ENCODE measurements at places on chromosomes 1 and 21.

DNA sequence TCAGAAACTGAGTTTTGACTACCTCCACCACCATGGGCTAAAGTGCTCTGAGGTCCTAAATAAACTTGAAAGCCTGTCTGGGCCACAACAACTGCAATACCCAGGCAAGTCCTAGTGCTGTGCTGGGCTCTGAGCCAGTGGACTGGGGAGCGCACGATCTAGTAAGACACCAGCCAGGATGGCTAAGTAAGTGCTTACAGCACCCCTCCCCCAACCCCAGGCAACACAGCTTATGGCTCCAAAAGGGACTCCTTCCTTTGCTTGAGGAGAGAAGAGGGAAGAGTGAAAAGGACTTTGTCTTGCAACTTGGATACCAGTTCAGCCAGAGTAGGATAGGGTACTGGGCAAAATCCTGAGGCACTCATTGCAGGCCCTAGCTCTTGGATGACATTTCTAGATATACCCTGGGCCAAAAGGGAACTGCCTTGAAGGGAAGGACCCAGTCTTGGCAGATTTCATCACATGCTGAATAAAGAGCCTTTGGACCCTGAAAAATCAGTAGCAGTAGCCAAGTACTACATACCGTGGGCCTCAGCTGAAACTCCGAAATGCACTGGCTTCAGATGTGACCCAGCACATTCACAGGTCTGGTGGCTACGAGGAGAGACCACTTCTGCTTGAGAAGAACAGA lies 1.6 kb downstream of the C1orf105 start:
- no peak for DNase-seq

- DNase-seq, result no peak
These were observed 64.8 kb upstream of the GNG4 start for GRCh38 chr1:235714205-235714897.

DNA sequence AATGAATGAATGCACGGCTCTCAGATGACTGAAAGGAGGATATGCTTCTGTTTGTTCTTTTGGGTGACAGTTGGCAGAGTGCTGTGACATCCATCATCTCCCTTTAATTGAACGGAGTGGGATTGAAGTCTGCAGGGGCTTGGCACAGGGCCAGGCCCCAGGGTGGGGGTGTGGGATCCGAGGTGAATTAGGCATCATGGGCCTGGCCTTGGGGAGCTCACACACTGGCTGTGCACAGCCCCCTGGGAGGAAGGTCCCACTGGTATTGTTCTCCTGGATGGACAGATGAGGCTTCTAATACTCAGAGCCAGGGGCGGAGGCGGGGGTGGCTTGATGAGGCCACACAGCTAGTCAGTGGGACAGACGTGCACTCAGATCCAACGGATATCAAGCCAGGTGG lies 19.3 kb downstream of the EPHB2 start:
- DNase-seq, result no peak

DNA sequence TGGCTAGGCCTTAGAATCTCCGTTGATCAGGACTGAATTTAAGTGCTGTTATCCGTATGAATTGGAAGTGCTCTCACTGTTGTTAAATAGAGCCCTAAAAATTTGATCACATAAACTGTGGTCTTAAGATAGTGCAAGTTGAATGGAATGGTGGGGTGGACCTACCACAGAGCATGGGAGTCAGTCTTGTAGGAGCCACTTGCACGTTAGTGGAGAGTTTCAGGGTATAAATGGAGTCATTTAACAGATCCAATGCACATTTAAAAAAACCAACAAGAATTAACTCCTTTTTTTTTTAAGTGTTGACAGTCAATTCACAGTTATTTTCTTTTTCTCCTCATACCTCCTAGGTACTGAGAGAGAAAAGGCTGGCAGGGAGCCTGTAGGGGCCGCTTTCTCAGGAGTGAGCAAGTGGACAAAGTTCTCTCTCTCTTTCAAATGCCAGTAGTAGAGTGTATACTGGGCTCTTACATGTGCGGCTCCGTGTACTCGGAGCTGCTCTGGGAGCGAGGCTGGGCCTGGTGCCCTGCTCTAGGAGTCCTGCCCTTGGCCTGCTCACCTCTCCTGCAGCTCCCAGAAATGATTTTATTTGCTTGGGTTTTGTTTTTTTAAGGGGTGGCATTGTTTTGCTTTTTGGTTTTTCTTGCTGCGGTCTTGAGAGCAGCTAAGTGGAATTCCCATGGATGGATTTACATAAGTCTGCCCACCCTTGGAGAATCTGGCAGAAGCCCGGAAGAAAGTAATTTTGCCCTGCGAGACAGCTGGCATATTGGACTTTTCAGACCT lies 91.3 kb downstream of the ATP5PO start:
- DNase-seq, result no peak

GRCh38 chr1:60160141-60160540 lies 86.6 kb upstream of the C1orf87 start:
- DNase-seq, result no peak

GRCh38 chr1:51924455-51924854 lies 45.9 kb upstream of the NRDC start:
- peak; percentile 20 for DNase-seq

- no peak for DNase-seq
These were observed 104.0 kb downstream of the PDE4B start for GRCh38 chr1:65896721-65897120.

DNA sequence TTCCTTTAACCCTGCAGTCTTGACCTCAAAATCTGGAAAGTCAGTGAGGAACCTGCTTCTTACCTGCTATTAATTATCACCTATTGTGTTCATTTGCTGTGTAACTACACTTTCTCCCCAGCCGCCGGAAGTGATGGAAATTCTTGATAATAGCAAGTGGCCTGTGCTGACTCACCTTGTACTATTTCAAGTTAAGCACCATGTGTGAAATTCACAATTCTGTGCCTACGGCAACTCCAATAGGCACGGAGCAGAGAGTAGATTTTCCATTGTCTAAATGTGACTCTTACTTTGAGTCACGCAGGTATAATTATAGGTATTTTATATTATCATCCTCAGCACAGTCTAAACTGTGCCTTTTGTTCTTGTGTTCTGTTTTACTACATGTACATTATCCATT lies 466.8 kb downstream of the KIF26B start:
- DNase-seq, result no peak

DNA sequence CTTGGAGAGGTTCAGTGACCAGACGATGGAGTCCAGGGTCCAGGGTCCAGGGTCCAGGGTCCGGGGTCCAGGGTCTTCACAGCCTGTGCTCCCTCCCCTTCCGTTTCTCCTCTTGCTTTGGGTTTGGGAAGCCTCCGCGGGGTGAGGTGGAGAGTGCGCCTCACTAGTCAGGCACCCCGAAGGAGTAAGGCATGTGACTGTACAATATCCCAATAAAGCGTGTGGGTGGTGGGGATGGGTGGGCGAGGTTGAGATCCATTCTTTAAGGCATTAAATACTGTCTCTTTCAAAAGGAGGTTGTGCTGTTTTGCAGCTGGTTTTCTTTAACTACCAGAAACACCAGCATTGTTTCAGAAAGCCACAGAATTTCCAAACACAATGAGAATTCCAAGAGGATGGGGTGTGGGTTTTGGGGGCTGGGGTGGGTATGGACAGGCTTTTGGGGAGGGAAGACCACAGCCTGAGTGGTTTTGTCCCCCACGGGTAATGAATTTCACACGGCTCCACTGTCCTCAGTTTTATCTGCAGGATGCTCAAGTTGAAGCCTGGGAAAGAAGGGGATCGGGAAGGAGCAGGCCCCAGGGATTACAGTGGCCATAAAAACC lies 65.7 kb downstream of the KIF26B start:
- no peak for DNase-seq
